Suppressor macrophage treated with lipopolysaccharide for 1 hour (primary cell): ENCODE measurements at places on chromosomes 3 and 15.

GRCh38 chr3:182243625-182244024, 531.9 kb downstream of the SOX2 start:
- no peak for DNase-seq

DNA sequence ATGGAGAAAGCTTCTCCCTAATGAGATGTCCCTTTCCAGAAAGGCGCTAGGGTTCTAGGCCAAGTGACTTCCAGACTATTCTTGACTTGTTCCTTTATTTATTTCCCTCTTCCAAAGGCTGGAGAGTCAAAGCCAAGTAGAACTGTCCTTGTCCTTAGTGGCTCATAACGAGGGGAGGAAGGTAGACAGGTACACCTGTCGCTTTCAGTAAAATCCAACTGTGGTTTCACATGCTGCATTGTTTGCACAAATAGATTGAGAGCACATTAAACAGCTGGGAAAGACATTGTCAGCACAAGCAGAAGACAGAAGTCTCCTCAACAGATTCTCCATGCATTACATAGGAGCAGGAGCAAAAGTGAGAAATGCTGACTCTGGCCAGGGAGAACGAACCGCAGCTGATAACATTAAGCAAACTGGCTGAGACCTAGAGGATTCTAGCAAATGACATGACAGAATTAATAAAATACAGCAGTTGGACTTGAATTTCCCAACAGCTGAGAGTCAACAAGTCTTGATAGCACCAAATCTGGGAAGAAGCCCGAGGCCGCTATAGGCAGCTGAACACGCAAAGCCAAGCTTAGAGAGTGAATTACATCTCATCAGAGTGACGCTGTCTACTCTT, 227.7 kb downstream of the TLE3 start:
- DNase-seq = no peak

- no peak for DNase-seq
Observed at GRCh38 chr3:96354742-96355141, 459.7 kb upstream of the EPHA6 start.

- DNase-seq = no peak
Observed at GRCh38 chr3:175246766-175247165, 387.6 kb downstream of the NAALADL2 start.

- no peak for DNase-seq
Observed at GRCh38 chr3:137972396-137972795, 37.6 kb upstream of the CLDN18 start.

DNA sequence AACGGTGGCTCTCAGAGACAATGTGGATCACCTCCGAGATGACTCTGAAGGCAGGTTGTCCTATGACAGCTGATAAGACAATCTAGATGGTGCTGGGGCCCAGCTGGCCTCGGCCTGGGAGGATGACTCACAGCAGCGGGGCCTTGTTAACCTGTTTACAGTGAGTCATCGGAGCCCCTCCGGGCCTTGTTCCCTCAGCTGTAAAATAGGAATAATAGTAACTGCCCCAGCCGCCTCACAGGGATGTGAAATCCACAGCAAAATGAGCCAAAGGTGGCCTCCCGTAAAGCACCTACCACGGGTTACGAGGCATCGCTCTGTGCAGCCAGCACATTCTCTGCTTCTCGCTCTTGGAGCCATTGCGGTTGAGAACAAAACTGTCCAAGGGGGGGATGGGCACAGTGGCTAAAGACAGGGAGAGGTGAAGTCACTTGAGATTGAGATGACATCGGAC, 88.6 kb upstream of the RASGRF1 start:
- DNase-seq = no peak

- no peak for DNase-seq
Observed at GRCh38 chr3:119427669-119428068, 35.7 kb downstream of the TMEM39A start.

- DNase-seq = no peak
Observed at GRCh38 chr3:149332227-149332765, 1.1 kb downstream of the TM4SF18 start.

DNA sequence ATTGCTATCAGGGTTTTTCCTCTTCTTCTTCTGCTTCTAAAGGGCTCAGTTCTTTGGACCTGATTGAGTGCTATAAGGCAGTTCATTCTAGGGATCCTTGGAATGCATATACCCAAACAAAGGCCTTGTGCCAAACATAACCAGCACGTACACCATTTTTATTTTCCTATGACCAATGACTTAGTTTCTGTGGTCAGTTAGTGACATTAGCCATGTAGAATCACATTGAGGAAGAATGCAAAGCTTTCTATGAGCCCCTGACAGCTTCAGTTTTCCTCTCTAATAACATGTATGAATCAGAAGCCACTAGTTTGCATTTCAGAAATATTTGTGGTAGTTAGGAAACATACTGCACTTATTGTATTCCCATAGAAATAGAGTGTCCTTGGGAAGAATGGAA, 240.0 kb downstream of the THRB start:
- no peak for DNase-seq

DNA sequence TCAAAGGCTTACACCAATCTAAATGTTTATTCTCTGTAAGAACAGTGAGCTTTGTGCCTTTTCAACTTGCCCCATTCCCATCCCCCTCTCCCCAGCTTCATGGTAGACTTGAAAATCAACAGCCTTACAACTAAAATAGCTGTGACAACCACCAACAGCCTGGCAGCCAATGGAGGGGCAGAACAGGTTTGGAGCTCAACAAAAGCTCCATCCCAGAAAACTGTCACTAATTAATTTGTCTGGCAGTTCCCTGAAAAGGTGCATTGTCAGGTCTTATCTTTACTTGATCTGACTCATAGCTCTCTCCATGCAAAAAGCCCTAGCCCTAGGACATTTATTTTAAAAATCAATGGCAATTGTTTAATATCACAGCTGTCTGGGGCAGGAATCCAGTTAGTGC, 22.6 kb downstream of the MTHFS start:
- DNase-seq = no peak

DNA sequence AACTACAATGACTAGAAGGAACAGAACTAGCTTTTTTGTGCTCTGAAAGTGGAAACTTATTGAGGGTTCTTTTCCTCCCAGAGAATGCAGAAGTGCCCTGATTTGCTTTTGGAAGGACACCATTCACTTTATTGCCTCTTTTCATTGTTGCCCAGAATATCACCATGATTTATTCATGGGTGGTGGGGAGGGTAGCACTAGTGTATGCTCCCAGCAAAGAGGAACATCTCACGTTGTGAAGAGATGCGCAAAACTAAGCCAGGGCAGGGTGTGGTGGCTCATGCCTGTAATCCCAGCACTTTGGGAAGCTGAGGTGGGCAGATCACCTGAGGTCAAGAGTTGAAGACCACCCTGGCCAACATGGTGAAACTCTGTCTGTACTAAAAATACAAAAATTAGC, 31.4 kb downstream of the FLNB start:
- peak; percentile 29 for DNase-seq

DNA sequence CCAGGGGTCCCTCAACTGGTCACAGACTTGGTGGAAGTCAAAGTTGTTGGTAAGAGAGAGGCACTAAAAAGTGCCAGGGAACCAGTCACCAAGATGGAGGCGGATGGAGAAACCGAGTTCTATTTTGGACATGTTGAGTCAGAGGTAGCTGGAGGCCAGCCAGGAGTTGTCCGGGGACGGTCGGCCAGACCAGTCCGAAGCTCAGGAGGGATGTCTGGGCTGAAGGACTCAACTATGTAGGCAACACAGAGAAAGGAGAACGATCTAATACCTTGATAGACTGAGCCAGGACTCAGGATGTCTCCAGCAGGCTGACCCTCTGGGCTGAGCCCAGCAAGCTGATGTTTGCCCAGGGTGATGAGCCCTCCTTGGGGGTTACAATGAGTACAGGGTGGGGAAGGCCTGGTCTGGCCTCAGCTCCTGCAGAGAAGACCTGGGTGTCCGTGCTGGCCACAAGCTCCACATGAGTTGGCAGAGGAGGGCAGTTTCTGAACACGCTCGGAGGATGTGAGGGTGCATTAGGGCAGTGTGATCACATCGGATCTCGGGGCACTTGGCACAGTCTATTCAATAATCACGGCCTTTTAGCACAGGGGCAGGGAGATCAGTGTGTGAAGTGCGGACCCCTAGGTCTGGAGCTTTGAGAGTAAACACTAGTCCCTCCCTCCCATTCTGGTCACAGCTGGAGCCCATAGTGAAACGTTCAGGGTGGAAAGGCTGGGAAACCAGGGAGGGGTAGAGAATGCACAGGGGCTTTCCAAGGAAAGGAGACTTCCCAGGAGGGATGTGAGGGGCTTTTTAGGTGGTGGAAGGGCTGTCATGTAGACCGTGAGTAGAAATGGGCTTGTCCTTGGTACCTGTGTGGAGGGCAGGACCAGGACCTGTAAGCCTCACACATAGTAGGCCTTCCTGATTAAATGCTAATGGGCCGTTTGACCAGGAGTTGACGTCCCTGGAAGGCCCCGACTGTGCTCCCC, 111.9 kb downstream of the ETFA start:
- DNase-seq = no peak

GRCh38 chr3:188165596-188165995, 11.6 kb downstream of the LPP start:
- no peak for DNase-seq

- peak; percentile 84 for DNase-seq
Observed at GRCh38 chr3:128701342-128702212, 24.4 kb upstream of the RAB7A start.

DNA sequence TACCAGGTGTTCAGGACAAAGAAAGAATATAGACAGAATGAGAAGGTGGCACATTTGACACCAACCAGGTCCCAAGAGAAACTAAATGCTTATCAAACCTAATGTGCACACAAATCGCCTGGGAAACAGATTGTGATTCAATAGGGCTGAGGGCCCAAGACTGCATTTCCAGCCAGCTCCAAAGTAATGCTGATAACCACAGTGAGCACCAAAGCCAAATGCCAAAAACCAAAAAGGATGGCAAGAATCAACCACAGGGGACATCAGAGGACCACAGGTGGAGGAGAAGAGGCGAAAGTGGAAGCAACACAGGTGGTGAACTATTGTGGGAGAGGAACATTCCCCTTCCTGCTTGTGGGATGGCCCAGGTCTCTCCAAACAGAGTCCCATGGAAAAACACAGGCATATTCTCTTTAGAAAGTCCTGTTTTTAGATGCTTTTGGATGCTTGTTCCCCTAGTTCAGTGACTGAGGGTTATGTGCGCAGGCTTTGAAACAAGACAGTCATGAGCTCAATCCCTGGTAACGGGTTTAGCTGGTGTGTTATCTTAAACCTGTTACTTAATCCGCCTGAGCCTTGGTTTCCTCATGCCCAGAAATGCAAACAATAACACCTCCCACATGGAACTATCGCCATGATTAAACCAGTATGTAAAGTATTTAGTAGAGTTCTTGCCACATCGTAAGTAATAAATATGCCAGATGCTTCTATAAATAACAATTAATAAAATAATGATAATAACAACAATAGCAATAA, 241.7 kb downstream of the ATP8B4 start:
- no peak for DNase-seq

- no peak for DNase-seq
Observed at GRCh38 chr3:53665608-53666425, 171.4 kb downstream of the CACNA1D start.

GRCh38 chr3:193822492-193823212, 229.6 kb downstream of the OPA1 start:
- no peak for DNase-seq

DNA sequence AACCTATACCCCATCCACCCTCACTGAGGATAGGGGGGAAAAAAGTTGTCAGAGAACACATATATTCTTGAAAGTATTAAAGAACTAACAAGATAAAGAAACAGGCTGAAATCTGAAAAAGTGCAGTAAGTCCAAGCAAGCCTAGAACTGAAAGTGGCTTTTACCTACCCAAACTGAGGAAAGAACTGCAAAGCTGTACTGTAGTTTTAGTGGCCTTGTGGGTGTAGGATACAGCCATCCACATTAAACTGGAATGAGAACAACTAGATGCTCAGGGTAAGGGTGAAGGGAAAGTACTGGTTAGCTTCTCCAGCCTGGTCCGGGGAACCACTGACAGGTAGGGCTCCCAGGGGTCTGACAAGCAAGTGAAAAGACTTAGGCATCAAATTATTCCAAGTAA, 10.1 kb downstream of the UBP1 start:
- DNase-seq = peak; percentile 25

- DNase-seq = no peak
Observed at GRCh38 chr15:57343498-57343897, 32.8 kb upstream of the CGNL1 start.

DNA sequence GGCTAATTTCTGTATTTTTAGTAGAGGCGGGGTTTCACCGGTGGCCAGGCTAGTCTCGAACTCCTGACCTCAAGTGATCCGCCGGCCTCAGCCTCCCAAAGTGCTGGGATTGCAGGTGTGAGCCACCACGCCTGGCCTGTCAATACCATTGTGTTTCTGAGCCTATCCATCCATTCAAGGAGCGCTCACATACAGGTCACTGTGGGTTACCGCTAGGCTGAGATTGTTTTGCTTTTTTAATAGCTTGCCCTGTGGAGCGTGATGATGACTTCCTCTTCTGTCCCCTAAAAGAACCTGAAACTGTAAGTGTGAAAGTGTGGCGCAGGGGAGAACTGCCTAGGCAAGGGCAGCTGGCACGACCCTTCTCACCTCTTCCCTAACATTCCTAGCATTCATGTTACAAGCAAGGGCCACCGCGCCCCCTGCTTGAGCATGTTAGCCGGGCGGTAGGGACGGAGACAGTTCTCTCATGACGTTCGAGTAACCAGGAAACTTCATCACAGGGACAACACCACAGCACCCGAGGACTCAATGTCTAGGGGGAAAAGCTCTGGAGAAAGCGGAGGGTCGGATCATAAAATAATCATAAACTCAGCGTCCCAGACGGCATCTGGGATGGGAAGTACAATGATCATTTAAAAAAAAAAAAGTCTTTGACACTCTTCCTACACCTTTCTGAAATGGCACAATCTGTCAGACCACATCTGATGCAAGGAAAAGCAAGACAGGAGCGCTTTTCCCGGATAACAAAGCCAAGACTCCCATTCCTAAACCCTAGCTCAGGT, 790 bp downstream of the LAMP3 start:
- DNase-seq = peak; percentile 45

GRCh38 chr3:175224051-175224450, 364.9 kb downstream of the NAALADL2 start:
- no peak for DNase-seq

GRCh38 chr3:51099794-51100535, 285.1 kb upstream of the MANF start:
- peak; percentile 66 for DNase-seq

DNA sequence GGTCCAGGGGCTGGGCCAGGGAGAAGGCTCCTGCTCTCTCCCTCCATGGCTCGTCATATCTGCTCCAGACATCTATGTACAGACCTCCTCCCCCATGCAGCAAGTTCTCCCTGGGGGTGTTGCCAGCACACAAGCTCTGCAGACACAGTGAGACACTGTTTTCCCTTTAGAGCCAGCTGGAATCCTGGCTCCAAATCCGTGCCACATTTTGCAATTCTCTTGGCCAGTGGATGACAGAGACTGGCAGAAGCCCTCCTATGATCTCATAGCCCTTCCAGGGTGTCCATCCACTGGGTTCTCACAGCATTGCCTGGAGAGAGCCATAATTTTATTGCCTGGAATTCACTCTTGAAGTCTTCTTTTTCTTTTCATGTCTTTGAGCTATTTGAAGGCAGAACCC, 203.9 kb downstream of the TLE3 start:
- no peak for DNase-seq

GRCh38 chr3:117665296-117665695, 955.7 kb downstream of the TUSC7 start:
- DNase-seq = no peak

GRCh38 chr15:85412066-85412465, 31.7 kb downstream of the AKAP13 start:
- peak; percentile 44 for DNase-seq

GRCh38 chr15:36673039-36673438, 93.6 kb downstream of the CDIN1 start:
- DNase-seq = no peak

GRCh38 chr3:86921971-86922680, 68.8 kb downstream of the VGLL3 start:
- no peak for DNase-seq
